ENCODE measurements at places on chromosomes 5 and 9.

DNA sequence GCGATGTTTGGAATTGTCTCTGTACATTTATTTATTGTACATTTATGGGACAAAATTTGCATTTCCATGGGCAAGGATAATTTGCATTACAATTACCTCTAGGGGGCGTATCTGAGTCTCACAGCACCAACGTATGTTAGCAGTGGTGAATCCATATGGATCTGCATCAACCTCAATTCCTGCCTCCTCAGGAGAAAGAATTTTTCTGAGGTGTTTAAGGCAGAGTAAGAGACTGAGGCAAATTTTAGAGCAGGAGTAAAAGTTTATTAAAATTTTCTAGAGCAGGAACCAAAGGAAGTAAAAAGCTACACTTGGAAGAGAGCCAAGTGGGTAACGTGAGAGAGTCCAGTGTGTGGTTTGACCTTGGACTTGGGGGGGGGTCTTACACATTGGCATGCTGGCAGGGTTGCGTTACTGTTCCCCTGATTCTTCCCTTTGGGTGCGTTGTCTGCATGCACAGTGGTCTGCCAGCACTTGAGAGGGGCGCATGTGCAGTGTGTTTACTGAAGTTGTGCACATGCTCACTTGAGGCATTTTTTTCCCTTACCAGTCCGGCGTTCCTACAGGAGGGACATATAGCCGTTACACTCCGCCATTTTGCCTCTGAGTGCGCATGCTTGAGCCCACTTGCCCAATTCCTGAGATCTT is 21.0 kb upstream of the RAB14 start:
- no peak for DNase-seq

DNA sequence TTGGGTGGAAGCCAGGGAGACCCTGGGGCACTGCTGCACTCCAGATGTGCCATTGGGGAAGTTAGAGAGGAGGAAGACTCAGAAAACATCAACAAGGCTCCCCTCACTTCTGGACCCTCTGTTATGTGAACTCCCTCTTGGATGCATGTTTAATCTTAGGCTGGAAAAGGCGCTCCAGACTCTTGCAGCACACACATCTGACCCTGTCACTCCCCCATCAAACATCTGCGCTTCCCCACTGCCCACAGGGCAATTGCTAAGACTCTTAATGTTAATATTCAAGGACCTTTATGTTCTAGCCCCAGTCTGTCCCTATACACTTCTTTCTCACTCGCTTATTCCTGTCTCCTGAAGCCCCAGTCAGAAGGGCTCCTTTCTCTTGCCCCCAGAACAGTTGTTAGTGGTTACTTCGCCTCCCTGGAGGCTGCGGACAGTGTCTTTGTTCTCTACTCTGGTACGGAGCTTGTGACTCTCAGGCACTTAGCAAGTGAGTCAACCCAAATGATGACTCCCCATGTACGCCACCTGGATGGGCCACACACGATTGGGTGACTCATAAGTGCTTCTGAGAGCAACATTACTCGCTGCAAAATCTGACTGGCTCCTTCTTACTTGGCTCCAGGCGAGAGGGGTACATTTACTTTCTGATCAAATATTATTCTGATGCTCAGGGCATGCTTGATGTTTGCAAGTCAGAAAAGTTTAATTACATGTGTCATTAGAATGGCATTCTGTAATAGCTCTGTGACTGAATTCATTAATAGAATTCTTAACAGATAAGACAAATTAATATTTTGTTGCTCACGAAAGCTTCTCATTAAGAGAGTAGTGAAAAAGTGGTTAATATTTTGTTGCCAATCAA is 193.6 kb downstream of the HSPA4 start:
- no peak for DNase-seq

- DNase-seq: no peak
Measured at GRCh38 chr9:11417782-11418181, 805.0 kb upstream of the PTPRD start.

GRCh38 chr9:106883626-106884190 is 20.7 kb downstream of the ZNF462 start:
- no peak for DNase-seq

DNA sequence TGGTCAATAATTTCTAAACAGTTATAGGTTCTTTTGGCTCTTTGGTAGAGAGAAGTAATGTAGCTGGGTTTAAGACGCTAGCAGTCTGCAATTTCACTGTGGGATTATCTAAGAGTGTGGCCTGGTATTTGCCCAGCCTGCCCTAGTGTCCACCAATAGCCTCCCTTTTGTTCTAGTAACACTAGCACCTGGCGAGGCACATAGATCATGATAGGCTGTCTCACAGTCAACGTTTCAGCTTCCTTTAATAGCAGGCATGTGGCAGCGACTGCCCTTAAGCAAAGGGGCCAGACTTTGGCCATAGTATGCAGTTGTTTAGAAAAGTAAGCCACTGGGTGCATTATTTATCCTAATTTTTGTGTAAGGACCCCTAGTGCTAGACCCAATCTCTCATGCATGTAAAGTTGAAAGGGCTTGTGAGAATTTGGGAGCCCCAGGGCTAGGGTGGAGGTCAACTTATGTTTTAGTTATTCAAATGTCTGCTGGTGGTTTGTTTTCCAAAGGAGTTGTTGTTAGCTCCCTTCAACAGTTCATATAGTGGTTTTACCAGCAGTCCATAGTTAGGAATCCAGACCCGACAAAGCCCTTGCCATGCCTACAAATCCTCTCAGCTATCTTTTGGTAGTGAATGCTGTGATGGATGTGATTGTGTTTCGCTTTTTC is 274.3 kb downstream of the HTR1A start:
- DNase-seq: no peak
